ENCODE measurements at places on chromosomes 1 and 21.

DNA sequence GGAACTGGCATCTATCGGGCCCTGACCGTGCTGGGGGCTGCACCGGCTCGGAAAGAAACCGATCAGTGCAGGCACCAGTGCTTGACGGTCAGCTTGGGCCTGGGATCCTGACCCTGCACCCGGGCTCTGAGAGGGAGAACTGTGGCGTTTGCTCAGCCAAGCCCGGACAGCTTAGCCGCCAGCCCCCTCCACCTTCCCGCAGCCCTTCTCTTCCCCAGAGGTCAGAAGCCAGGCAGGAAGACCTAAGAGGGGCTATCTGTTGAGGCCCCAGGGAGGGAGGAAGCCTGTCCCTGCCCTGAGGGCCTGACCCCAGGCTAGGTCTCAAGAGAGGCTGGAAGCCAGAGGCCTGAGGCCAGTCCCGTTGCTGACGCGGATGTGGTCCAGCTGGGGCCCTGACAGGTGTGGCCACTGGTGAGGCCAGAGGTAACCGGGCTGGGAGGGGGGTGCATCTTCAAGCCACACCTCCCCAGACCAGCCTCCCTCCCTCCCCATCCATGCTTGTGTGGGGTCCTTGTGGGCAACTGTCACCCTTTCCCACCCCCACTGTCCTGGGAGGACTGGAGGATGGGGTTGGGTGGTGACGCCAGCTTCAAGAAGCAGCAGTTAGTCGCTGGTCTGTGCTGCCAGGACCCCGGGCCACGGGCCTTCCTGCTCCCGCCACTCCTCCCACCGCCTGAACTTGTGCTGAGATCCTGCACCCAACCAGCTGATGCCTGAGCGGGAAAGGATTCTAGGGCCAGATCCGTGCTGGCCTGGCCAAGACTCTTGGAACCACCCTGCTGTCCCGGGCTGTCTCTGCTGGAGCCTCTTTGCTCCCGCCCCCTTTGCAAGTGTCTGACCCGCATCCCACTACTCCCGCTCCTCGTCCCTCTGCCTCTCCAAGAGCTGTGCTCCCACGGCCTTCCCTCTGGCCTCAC, 2.6 kb upstream of the DVL1 start:
- no peak for DNase-seq

- DNase-seq, result no peak
These were observed 32.1 kb downstream of the CD247 start for GRCh38 chr1:167486090-167486824.

DNA sequence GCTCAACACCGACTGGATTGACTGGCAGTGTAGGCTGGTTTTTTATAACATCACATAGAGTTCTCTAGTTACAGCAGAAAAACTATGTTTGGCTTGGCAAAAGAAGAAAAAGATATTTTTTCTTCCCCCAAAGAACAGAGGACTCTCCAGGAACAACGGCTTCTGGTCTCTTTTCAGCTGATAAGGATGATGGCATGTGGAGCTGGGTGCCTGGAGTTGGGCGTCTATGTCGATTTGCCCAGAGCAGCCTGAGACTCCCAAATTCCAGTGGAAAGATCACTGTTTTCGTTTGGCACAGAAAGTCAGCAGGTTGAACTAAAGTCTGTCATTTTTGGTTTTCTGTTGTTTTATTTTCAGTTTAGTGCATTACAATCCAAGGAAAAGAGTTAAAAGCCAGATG, 91.1 kb downstream of the SMYD2 start:
- DNase-seq, result no peak

DNA sequence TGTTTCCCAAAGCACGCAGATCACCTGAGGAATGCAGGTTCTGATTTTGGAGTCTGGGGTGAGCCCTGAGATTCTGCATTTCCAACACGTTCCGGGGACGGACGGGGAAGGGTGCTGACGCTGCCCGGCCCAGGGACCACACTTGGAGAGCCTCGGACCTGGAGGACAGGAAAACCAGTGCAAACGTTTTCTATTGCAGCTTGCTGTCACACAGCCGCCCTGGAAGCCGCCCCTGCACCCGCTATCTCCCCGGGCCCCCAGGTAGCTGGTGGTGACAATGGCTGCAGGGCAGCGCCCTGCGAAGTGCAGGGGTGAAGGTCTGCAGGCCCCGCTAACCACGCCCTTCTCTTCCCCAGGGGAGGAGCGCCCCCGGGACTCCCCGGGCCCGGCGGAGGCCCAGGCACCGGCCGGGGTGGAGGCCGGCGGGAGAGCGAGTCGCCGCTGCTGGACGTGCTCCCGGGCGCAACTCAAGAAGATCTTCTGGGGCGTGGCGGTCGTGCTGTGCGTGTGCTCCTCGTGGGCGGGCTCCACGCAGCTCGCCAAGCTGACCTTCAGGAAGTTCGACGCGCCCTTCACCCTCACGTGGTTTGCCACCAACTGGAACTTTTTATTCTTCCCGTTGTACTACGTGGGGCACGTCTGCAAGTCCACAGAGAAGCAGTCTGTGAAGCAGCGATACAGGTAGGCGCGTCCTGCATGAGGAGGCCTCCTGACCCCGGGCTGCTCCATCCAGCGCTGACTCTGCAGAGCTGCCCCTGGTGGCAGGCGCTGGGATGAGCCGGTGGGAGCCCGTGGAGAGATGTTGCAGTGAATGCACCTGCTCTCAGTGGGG, 142.0 kb upstream of the COA6 start:
- DNase-seq, result no peak

- no peak for DNase-seq
These were observed 180.7 kb upstream of the ZNHIT6 start for GRCh38 chr1:85888921-85889320.

DNA sequence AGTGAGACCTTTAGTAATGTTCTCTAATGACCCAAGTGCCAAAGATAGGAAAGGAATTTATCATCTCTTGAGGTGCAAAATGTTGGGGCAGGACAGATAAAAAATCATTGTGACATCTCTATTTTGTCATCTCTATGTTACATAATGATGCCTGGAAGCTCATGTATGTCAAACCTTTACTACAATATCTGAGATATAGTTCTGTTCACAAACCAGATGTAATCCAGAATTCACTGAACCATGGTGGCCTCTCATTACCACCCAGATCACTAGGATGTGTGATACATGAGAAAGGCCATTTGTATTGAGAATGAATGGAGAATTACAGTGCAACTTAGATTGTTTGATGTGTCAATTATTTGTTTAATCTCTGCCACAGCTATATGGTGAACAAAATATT, 22.0 kb upstream of the KCTD3 start:
- no peak for DNase-seq

DNA sequence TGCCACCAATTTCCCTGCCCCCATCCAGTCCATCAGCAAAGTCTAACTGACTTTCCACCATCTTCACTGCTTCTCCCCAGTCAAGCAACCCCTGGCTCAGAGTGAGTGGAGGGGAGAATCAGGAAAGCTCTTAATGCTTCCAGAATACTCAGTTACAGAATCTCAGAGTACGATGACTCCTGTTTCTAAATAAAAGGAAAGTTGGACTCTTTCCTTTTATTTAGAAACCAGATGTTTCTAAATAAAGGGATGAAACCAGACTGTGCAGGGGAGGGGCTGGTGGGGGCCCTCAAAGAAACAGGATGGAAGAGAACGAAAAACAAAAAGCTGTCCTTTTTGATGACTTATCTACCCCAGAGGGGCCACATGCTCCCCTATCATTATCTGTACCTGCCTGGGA, 85.2 kb upstream of the PPM1J start:
- DNase-seq, result no peak

DNA sequence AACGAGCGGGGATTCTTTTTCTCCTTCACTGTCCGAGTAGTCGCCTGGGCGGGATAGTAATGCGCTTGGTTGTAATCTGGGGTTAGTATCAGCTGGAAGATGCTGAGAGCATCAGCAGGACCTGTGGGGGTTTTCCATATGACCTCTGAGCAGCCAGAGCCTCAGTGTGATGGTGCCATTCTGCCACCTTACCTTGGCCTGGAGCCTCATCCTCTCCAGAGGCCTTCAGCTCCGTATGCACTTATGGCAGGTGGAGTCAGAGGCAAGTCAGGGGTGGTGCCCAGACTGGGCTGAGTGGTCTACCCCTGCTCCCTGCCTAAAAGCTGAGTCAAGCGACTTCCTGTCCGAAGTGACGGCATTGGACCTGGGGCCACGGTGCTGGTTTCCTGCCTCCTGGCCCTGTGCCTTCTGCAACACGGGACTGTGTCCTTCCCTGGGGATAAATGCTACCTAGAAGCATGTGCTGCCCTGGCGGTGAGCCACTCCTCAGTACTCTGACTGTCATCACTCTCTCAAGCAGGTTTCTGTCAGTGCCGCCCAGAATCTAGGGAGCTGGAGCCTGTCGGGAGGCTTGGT, 24.7 kb downstream of the TENT5C start:
- DNase-seq, result no peak
